ENCODE measurements at places on chromosomes 4 and X.
A peak's percentile ranks its signal among the peaks of the same experiment; 100 is the strongest.

GRCh38 chr4:4720646-4721045 lies 138.8 kb upstream of the MSX1 start:
- DNase-seq = no peak

DNA sequence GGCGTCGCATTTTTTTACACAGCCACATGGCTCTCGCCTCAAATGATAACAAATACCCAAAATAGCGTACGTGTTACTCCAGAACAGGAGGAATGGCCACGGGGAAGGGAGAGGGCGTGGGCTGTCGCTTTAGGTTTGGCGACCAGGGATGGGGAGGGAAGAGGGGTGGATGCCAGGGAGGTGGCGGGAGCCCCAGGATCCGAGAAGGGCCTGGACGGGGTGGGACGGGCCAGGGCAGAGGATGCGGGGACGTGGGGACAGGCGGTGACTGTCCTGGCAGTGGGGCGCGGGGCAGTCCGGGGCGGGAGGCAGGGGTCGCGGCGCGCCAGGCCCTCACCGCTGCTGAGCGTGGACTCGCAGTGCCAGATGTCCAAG lies 631 bp downstream of the TMEM47 start:
- no peak for DNase-seq

- DNase-seq = no peak
Observed at GRCh38 chrX:97876697-97877407, 993.1 kb downstream of the RPA4 start.

DNA sequence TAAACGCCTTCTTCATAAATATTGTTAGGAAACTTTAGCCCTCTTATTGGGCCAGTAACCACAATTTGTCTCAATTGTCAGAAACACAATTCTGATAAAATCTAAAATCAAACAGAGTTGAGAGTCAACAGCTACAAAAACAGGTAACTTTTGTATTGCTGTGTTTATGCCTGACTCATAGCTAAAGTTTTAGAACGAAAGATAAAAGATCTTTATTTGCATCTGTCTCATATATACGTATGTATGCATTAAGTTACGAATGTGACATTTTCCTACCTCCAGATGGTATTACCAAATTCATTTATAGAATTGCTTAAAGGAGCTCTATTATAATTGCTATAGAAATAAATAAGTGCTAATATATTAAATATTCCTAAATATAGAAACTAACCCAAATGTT lies 887.9 kb upstream of the NDST4 start:
- no peak for DNase-seq

GRCh38 chr4:2786152-2786671 lies 6.7 kb upstream of the SH3BP2 start:
- no peak for DNase-seq

GRCh38 chrX:2696698-2697215 lies 5.7 kb downstream of the CD99 start:
- DNase-seq = no peak

DNA sequence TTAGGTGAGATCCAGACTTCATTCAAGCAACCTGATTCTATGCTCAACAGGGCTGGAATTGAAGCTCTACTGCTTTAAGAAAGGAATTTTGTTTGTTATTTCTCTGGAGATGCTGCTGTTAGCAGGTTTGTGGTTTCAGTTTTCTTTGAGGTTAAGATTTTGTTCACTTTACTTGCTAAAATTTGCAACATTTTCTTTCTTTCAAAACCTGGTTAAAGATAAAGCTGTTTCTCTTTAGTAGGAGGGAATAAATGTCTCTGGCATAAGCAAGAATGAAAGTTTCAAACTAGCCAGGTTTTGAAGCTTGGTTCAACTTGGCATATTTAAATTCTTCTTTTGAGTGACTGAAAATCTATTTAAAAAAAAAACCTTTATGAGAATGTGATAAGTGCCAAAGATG lies 660.6 kb upstream of the NR3C2 start:
- DNase-seq = no peak

DNA sequence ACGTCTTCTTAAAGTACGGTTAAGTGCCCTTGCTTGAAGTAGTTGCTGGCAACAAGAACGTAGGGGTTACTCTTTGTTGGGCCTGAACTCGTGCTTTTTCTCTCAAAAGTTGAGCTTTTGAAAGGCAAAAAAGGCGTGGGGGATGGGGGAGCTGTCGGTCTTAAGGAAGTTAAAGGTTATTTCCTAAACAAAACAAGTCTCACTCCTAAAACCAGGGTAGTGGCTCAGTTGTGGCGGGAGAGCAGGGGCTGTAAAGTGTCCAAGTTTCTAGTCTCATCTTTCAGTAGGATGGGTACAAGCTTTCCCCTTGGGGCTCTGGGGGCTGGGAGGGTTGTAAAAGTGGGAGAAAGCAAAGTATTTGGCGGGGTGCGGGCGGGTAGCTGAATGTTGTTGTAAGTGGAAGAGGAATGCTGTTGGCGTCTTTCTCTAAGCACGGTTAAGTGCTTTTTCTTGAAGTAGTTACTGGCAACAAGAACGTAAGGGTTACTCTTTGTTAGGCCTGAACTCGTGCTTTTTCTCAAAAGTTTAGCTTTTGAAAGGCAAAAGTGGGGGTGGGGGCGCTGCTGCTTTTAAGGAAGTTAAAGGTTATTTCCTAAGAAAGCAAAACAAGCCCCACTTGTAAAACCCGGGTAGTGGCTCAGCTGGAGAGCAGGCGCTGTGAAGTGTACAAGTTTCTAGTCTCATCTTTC lies 904 bp upstream of the WDR1 start:
- DNase-seq = no peak

DNA sequence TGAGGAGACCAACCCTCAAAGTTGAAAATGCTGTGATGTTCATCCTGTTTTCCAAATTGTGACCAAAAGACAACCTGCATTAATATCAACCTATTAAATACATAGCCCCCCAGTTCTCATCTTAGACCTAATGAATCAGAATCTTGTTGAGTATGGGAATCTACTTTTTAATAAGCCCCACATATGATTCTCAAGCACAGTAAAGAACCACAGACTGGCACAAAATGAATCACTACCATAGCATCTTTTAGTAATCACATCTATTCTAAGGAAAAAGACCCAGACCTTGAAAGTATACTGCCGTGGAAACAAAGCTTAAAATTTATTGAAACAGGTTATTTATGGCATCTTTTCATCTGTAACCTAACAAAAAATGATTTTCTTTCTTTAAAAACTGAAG lies 152.9 kb downstream of the STPG2 start:
- no peak for DNase-seq

DNA sequence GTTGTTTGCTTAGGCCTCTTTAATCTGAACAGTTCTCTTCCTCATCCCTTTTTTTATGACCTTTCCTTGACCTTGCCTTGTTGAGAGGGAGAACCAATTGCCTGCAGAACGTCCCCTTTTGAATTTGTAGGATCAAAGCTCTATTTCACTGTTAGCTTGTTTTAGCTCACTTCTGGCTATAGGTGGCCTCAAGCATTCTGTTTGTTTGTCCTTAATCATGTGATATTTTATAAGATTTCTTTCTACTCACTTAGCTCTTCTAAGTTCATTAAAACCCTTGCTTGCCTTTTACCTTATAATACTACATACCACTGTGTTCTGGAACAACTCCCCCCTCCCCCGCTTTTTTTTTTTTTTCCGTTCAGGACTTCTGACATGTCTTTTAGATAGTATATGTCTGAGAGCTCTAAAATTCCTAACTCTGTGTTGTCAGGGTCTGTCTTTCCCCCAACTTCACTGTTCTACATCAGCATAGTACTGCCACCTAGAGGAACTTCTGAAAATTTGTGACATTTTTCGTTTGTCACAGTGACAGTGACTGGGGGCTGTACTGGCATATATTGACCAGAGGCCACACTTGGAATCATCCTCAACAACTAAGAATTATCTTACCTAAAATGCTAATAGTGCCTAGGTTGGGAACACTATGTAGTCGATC lies 128.5 kb downstream of the LARP7 start:
- DNase-seq = peak; percentile 41

DNA sequence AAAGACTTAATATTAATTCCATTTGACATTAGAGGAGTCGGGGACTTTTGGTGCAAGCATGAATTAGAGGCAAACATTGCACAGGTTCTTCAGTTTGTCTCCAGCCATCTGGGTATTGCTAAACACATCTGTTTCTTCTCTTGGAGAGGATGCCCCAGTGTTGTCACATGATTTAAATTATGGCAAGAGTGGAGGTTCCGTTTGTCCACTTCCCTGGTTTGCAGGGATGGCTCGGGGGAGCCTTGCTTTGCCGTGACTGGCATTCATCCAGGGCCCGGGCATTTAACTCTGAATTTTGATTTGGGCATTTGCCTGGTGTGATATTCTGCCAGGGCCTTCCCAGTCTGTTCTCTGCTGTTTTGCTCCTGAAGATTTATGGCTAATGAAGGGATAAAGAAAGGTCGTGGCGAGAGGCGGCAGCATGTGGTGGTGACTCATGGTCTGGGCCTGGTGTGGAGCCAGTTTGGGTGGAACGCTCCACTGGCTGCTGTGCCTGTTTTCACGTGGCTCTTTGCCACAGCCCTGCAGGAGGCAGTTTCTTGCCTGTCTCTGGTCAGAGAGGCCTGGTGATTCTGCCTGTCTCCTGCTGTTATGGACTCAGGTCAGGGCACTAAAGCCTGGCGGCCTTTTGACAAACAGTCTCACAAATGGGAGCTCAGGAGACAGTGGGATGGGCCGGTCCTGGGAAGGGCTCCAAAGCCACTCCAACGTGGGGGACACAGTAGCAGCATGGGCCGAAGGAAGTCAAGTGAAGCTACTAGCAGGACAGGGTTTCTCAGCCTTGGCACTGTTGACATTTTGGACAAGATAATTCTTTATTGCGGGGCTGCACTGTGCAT lies 99.4 kb upstream of the PGRMC2 start:
- DNase-seq = peak; percentile 96

DNA sequence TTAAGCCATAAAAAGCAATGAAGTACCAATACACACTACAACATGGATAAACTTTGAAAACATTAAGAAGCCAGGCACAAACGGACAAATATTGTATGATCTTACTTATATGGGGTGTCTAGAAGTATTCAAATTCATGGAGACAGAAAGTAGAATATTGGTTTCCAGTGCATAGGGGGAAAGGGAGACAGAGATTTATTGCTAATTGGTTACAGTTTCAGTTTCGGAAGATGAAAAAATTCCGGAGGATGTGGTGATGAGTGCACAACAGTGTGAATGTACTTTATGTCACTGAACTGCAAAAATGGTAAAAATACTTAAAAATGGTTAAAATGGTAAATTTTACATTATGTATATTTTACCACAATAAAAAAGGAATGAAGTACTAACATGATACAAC lies 5.1 kb upstream of the PRDX4 start:
- no peak for DNase-seq

- DNase-seq = no peak
Observed at GRCh38 chrX:40385256-40385655, 195.5 kb upstream of the ATP6AP2 start.

- DNase-seq = no peak
Observed at GRCh38 chr4:173930329-173930967, 353.0 kb downstream of the FBXO8 start.

DNA sequence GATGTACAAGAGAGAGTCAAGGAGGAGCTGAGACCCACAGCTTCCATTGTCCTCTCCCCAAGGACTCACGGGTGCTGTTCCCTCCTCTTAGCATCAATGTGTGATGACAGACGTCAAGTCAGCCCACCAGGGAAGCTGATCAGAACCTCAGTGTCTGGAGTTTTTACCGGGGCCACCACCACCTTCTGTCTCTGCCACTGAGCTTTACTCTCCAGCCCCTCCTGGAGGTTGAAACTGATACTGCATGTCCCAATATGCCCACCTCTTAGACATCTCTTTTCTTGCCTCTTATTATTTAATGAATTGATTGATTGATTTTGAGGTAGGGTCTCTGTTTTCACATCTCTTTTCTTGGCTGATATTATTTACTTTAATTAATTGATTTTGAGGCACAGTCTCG lies 10.3 kb upstream of the AKAP17A start:
- DNase-seq = peak; percentile 27

DNA sequence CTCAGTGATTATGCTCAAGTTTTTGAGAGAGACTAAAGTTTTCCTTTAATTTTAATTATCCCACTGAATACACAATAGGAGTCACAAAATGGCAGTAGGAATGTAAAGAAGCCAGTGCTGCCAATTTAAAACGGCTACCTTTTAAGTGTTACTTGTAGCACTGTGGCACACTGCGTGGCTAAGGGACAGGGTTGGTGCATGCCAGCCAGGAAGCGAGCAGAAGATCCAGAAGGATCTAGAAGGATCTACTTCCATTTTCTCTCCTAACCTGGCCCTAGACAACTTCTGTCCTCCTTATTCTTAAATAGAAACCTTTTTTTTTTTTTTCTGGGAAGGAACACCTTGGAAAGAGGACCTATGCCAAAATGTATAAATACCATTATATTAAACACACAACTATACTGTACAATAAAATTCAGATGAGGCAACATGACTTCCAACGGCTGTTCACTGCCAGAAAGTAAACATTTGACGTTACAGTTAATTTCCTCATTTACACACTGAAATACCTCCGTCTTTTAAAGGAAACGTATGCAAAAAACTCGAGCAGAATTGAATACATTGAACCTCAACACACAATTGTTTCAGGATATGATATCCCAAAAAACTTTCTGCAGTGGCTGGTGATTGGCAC lies 2.7 kb downstream of the USP26 start:
- no peak for DNase-seq

GRCh38 chr4:26171941-26172340 lies 148.9 kb upstream of the RBPJ start:
- DNase-seq = peak; percentile 72

DNA sequence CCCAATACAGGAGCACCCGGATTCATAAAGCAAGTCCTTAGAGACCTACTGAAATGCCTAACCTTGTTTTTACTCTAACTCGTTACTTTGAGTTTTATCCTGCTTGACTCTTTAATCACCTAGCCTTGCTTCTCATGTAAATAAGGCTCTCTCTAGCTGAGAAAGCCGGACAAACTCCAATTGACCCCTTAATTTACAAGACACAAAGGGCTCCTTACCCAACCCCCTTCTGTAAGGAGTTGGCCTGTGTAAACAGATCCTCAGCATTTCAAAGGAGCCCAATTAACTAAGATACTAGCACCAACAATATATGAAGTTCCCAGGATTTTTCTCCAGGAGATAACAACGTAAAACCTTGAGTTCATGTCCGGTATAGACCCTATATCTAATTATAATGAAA lies 61.7 kb downstream of the CT47B1 start:
- DNase-seq = no peak

DNA sequence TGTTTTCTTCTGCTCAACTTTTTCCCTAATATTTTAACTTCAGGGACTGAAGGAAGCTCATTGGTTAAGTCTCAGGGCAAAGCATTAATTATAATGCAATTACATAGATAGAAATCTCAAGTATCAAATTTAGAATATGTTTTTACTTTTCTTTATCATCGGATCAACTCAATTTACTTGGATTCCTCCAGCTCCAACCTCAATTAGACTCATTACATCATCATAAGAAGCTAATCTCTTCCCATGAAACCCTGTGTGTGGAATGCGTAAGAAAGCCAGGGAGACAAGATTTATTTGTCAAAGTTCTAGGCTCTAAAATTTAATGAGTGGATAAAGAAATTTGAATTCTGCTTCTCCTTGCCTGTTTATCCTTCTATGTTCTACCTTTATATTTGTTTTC lies 918.4 kb downstream of the ADGRL3 start:
- no peak for DNase-seq

DNA sequence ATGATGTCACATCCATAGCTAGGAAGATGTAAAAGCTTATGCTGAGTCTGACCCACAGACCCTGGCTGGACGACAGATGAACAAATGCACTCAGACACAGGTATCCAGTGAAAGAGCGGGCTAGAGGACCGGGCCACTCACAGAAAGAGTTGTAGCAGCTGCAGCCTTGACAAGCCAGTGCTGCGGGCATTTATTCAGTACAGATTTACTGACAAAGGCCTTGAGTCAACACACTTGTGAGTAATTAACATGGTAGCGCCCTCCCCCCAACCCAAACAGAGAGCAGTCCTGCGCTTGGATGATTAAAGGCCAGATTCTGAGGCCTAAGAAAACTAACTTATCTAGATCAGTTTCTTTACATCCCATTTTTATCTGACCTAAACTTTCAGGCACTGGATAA lies 244.6 kb downstream of the SPANXN4 start:
- DNase-seq = no peak
